ENCODE measurements at places on chromosomes 6 and 20.

GRCh38 chr6:29647927-29648642, 8.8 kb upstream of the MOG start:
- peak; percentile 40 for DNase-seq

GRCh38 chr20:36744764-36745191, 1.1 kb downstream of the NDRG3 start:
- DNase-seq = no peak

DNA sequence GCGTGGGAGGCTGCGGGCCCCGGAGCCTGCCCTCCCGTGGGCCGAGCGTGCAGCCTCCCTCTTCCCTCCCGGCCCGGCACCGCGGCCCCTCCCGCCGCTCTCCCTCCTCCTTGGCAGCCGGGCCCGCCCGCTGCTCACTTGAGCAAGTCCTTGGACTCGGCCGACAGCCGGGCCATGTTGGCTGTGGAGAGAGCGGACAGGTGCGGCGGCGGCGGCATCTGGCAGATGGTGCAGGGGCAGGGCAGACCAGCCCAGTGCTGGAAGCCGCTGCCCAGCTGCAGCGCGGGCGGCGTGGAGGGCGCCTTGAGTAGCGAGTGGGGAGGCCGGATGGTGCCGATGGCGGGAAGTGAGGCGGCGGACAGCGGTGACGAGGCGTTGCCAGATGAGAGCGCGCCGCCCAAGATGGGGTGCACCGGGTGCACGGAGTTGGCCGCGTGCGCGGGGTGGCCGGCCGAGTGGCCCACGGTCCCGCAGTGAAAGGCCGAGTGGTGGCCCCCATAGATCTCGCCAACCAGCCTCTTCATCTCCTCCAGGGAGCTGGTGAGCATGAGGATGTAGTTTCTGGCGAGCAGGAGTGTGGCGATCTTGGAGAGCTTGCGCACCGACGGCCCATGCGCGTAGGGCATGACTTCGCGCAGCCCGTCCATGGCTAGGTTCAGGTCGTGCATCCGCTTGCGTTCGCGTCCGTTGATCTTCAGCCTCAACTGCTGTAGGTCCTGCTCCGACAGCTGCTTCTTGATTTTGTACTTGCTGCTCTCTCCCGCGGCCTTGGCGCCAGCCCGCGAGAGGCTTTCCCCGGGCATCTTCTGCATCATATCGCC, 766 bp downstream of the OLIG3 start:
- no peak for DNase-seq

DNA sequence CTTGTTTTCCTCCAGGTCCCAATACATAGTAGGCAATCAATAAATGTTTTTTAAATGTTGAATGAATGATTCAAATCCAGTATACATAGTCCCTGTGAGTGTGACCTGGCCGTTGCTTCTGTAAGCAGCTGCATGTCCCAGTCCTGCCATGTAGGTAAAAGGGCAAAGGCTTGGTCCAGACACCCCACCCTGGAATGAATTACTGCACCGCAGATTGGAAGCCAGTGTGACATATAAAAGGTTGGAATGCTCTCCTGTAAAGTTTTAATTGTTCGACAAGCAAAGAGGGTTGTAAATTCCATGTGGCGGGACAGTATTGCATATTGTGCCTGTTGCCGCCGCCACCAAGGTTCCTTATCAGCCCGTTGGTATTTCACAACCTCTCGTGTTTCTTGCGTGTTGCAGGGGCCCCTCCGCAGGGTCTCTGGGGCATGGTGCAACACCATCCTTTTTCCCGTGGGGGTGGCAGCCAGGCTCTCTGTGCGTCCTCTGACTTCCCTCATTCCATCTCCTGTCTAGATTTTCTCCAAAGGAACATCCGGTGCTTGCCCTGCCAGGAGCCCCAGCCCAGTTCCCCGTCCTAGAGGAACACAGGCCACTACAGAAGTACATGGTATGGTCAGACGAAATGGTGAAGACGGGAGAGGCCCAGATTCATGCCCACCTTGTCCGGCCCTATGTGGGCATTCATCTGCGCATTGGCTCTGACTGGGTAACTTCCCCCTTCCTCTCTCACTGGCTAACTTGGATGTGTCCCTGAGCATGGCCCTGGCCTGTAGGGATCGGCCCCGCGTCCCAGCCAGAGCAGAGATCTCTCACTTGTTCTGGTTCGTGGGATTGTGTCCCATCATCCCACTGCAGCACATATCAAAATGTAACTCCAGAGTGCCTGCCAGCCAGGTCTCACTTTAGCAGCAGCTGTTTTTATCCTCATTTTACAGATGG, 20.3 kb downstream of the POFUT1 start:
- no peak for DNase-seq

GRCh38 chr6:15509335-15509933, 153.4 kb downstream of the DTNBP1 start:
- no peak for DNase-seq

GRCh38 chr20:24135781-24136180, 147.2 kb upstream of the GGTLC1 start:
- DNase-seq = no peak

DNA sequence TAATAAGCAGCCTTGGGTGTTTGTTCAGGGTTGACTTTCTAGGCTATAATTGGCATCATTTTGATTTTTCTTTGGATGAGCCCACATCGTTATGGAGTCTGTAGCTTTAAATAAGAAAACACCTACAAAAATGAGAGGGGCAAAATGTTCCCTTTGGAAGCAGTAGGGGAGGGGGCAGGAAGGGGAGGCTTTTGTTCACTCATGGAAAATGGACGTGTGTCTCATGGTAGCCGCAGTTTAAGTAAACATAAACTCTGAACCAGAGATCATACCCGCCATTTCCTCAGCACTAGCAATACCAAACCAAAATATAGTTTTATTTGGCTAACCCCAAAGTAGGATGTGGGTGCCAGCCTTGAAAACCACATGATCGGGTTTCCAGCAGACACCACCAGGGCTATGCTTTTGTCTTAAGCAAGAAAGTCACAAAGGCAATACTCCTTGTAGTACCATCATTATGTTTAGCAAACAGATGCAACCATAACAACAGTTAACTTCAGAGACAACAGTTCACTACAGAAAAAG, 572.5 kb upstream of the JAG1 start:
- DNase-seq = no peak

DNA sequence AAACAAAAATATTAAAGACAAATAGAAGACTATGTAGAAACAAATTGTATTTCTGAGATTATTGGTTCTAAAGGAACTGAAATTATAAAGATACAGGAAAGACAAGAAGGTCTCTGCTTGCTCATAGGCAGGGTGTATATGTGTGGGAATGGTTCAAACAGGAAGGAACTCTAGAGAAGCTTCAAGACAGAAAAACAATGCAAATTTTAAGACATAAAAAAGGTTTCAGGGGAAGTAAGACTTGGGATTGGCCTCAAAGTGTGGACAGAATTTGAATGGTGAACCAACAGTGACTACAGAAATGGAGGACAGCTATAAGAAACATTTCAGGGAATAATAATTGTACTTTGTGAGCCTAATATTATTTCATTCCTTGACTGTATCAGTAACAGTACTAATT, 50.3 kb downstream of the OR2B2 start:
- DNase-seq = no peak

- no peak for DNase-seq
These were observed 8.6 kb upstream of the CLIC5 start for GRCh38 chr6:46024124-46024769.

DNA sequence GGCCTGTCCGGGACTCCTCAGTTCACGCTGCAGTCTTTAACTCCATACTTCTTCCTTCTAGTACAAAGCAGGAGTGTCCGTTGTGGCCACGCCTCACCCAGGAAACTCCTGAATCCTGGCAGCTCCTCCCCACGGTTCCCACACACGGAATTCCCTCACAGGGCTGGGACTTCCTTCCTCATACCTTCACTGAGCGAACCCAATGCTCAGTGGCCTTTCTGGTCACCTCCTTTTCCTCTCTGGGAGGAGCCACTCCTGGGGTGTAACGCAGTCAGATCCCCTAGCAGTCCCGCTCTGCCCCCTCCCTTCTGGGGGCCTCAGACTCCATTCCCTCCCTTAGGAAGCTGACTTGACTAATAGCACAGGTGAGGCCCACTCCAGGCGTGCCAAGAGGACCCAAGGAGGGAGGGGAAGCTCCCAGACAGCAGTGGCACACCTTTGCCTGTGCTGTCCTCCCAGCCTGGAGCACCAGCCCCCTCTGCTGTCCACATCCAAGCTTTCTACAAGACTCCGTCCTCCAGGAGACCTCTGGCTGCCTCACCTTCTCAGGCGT, at the start of gene SLC52A3:
SLC52A3 (minus strand) TSS at position 75 of the 553 bp plus-strand sequence. CDS start 2,726 bp downstream, outside the sequence.
- DNase-seq = no peak

Measured in foreskin melanocyte (primary cell).